ENCODE measurements at places on chromosomes 11 and 22. TPM values are rescaled to one million over a fixed set of nuclear protein-coding genes. Genes with fewer than 3 reads are reported as not detected.

DNA sequence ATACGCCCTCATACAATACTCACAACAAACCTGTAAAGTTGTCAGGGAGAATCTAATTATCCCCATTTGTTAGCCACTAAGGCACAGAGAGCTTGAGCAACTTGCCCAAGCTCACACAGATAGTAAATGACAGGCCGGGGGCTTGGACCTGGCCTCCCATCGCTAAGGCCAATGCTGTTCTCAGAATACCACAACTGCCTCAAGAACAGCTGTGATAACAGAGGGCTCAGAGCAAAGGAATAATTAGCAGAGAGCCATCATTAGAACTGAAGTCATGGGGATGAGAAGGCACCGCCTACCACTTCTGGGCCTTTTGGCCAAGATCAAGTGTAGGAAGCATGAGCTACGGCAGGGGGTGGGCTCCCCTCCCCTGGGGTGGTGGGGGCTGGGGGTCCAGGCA, 98.6 kb downstream of the FEZ1 start:
- DNase-seq: no peak
- H3K4me1 ChIP-seq: peaks cover 8% of the 10 kb centered on the region
- H3K27ac ChIP-seq: no peak overlapping the region
- no peak overlapping the region for H3K4me3 ChIP-seq
- H3K36me3 ChIP-seq: peaks cover 5% of the 10 kb centered on the region
- H3K27me3 ChIP-seq: no peaks in the 10 kb centered on the region

DNA sequence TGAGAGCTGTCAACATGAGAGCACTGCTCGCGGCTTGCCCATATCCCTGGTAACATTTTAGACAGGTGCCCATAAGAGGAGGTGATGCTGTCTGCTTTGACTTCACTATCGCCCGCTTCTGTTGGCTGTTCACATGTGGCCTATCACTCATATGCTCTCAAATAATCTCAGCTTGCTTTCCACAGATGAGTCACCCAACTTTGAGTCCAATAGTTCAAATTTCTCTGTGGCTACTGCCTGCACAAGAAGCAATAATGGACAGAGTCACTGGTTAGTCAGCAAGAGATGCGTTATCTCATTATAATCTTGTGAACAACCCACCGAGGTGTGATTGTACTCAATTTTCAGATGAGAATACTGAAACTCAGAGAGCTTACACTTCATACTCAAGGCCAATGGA, 1714.1 kb downstream of the LRRC4C start:
- DNase-seq: no peak
- H3K4me3 ChIP-seq: no peak overlapping the region
- no peaks in the 10 kb centered on the region for H3K36me3 ChIP-seq
- no peaks in the 10 kb centered on the region for H3K27me3 ChIP-seq

DNA sequence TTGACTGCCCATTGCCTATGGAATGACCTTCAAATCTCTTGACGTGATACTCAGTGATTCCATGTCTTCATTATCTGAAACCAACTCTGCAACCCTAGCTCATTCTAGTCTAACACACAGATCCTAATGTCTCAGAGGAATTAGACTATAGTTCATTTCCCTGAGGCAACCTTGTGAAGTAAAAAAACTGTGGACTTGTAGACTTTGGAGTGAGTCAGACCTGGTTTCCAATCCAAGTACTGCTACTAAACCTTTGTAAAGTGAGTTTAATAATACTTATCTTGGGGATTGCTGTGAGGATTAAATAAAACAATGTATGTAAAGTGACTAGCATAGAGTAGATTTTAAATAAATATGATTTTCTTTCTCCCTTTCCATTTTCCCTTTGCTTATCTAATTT, 226.1 kb downstream of the BLID start:
- no peaks in the 10 kb centered on the region for H3K36me3 ChIP-seq
- H3K27me3 ChIP-seq: no peaks in the 10 kb centered on the region
- H3K4me3 ChIP-seq: no peak overlapping the region
- DNase-seq: no peak

The APOC3 gene
- total RNA-seq: not detected

The ARHGEF17 gene
- 53.1 TPM for total RNA-seq

Measured in left ventricle myocardium inferior (tissue), 1 donor.